ENCODE measurements at places on chromosomes 7 and 10. TPM values are rescaled to one million over a fixed set of nuclear protein-coding genes. Genes with fewer than 3 reads are reported as not detected.

Gene PHYHIPL
- 49.6 TPM for total RNA-seq

Gene HOGA1
- total RNA-seq = 2.5 TPM

Gene BLNK
- 0.23 TPM for total RNA-seq

Gene BTBD16
- total RNA-seq = not detected

Gene SPDYE8
- total RNA-seq = 0.46 TPM

Gene GJD4
- 0.23 TPM for total RNA-seq

Gene DMTF1
- 130 TPM for total RNA-seq

Gene FZD8
- total RNA-seq = 12.2 TPM

Gene ANXA8
- total RNA-seq = not detected

Data from diencephalon (tissue), 1 donor.